ENCODE measurements at places on chromosomes 7 and 10.

DNA sequence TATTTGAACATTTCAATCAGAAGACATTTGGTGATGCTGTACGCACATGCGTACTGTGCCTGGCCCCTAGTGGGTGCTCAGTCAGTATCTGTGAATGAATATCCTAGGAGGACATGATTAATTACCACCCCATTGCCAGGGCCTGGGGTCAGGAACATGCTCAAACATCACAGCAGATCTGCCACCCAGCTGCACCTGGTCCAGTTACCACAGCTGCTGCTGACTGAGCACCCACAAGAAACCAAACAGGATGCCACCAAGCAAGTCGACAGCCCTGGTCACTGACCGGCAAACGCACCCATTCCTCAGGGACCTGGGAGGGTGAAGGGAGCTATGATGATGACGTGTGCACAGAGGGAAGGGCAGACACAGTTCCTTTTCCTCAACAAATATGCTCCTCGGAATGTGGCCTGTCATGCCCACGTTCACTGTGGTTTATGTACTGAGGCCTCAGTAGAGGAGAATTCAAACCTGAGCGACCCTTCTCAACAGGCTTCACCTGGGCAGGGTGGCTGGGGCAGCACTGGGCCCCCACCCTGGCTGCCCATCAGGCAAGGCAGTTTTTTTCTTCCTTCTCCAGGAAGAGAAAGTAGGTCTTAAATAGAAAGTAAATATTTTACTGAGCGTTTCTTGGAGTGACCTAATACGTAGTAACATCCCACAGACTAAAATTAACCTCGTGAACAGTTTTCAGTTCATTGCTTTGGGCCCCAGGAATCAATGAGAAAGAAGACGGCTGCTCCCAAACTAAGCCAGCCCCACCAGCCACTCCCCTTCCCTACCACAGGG, 13.4 kb downstream of the CTBP2 start:
- no peak for DNase-seq

DNA sequence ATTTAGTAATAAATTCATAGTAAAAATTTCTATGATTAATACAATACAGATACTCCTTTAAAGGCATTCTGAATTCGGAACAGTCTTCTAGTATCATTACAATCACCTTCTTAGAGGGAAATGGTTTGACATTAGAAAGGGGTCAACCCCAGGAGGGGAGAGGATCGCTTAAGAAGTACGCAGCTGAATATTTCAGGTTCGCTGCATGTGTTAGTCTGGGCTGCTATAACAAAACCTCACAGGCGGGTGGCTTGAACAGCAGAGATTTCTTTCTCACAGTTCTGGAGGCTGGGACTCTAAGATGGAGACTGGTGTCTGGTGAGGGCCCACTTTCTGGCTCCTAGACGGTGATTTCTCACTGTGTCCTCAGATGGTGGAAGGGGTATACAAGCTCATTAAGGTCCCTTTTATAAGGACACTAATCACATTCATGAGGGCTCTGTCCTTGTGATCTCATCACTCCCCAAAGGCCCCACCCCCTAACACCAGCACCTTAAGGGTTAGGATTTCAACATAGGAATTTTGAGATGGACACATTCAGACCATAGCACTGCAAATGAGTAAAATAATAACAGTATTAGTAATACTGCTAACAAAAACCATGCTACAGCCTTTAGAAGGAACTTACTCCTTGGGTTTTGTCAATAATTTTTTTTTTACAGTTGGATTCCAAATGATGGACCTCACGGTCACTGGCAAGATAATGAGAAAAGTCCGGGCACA, 34.0 kb downstream of the GNA12 start:
- no peak for DNase-seq

- no peak for DNase-seq
Observed at GRCh38 chr10:126066456-126066855, 170.1 kb downstream of the FANK1 start.

- DNase-seq, result no peak
Observed at GRCh38 chr10:116251602-116252395, 21.2 kb downstream of the GFRA1 start.

DNA sequence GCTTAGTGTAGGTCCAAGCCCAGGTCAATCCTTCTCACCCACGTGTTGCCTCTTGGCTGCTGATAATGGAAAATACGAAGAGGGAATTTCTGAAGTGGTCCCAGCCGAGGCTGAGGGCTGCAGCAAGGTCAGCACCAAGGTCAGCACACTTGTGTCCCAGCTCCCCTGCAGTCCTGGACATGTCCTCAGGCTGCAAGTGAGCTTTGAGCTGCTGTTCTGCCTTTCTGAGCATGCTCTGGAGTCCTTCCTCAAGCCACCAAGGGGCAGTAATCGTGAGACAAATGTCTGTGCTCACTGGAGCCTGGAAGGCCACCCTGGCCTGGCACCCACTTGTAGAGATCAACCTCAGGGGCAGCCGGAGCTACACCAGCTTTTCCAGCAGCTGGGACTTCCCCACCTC, 28.3 kb downstream of the DRGX start:
- peak; percentile 17 for DNase-seq

DNA sequence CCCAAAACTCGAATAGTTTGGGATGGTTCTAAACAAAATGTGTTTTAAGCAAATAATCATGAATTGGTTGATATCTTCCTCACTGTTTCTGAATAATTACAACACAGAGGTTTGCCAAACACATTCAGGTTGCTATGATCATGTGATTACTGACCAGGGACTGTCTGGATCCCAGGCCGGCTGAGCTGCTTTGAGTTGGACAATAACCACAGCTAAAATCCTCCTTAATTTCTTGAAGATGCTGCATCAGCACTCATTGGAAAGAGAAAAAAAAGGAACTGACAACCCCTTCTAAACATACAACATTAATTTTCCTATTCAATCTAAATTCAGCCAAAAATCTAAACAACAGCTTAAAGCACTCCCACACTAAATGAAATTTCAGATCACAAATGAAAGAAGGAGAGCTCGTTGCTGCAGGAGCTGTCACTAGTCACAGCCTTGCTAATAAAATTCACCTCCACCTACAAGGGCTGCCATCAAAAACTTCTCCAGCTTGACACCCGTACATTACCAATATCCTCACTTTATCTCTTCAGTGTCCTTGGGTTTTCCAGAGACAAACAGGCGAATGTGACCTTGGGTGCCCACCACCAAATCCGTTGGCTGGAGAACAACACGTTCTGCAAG, 560.2 kb downstream of the KCNMA1 start:
- no peak for DNase-seq

GRCh38 chr10:91682912-91683311, 50.0 kb upstream of the PPP1R3C start:
- DNase-seq, result no peak

- DNase-seq, result no peak
Observed at GRCh38 chr7:4307316-4308204, 374.5 kb upstream of the FOXK1 start.

DNA sequence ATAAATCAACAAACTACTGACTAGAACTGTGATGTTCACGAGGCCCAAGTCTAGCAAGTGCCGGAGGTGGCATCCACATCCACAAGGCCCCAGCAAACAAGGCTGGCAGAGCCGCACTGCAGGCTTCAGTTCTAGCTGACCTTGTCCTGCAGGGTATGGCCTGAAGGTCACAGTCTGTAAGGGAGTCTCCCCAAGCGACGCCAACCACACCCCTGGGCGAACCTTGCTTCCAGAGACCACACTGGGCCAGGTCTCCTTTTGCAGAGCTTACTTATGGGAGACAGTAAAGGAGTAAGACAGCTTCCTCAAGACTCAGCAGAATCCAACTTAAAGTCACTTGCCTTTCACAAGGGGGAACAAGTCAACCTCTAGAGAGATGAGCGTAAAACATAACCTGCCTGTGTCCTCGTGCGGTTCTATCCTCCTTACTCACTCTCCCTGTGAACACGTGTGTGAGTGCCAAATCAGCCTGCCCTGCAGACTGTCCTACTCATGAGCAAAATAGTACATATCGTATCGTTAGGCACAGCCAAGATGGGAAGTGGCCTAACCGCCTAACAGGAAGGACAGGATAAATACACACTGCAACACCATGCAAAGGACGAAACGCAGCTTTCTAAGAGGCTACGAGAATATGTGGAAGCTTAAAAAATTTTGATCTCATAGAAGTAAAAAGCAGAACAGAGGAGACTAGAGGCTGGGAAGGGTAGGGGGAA, 22.7 kb downstream of the FAM53B start:
- no peak for DNase-seq

GRCh38 chr10:94192333-94192732, 170.4 kb downstream of the NOC3L start:
- no peak for DNase-seq

DNA sequence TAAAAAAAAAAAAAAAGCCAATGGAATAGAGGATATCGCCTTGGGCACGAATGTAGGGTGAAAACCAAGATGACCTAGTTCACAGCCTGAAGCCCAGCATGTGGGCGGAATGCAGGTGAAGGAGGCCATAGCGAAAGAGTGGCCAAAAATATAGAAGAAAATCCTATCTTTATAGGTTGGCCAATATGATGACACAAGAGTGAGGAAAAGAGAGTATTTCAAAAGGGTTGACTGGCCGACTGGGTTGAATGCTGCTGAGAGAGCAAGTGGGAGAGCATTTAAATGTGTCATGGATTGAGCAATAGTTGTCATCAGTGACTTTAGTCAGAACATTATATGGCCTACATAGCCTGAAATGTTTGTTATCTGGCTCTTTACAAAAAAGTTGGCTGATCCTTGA, 17.2 kb upstream of the GLI3 start:
- DNase-seq, result no peak

GRCh38 chr10:89302625-89303024, 779 bp downstream of the IFIT2 start:
- DNase-seq, result peak; percentile 60

GRCh38 chr10:86758189-86759072, 2.0 kb downstream of the BMPR1A start:
- DNase-seq, result peak; percentile 18

- DNase-seq, result no peak
Observed at GRCh38 chr7:133976140-133976539, 151.0 kb upstream of the LRGUK start.

- no peak for DNase-seq
Observed at GRCh38 chr7:108059526-108059925, 56.6 kb upstream of the LAMB1 start.

- no peak for DNase-seq
Observed at GRCh38 chr7:156589808-156590207, 50.8 kb upstream of the RNF32 start.

Data from HT1080 (cell line).